ENCODE measurements at places on chromosomes 13 and 19.

GRCh38 chr19:38255383-38256014 lies 675 bp downstream of the PPP1R14A start:
- no peak for DNase-seq

DNA sequence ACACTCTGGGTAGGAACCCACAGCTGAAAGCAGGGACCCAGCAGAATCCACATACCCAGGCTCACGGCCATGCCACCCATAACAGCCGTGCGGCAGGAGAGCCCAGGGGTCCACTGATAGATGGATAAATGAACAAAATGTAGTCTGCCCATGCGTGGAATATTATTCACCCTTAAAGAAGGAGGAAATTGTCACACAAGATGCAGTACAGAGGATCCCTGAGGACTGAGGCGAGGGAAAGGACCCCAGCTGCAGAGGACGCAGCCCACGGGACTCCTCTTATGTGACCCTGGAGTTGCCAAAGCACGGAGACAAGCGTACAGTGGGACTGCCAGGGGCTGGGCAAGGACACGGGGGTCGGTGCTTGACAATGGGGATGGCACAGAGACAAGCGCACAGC lies 10.7 kb downstream of the GRTP1 start:
- no peak for DNase-seq

DNA sequence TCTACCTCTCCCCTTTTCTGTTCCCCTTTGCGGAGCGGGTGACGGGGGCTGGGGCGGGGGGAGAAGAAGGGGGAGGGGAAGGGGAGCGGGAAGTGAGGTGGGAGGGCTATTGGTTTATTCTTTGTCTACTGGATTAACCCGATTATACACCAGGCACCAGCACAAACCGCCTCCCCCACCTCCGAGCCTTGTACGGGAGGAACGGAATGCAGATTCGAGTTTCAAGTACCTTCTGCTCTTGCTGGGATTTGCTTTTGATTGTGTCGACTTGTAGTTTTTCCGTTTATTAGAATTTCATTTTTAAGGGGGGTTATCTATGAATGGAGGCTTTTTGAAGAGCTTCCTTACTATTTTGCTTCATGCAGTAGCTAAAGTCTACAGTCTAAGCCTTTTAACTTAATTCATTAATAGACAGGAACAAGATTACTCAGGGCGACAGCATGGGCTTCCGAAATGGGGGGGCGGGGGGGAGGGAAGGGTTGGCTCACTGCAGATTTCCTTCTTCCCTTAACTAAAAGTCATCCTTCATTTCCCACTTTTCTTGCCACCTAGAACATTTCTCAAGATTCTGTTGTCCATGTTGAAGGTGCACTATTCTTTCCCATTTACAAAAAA lies 937 bp upstream of the SPRY2 start:
- no peak for DNase-seq

DNA sequence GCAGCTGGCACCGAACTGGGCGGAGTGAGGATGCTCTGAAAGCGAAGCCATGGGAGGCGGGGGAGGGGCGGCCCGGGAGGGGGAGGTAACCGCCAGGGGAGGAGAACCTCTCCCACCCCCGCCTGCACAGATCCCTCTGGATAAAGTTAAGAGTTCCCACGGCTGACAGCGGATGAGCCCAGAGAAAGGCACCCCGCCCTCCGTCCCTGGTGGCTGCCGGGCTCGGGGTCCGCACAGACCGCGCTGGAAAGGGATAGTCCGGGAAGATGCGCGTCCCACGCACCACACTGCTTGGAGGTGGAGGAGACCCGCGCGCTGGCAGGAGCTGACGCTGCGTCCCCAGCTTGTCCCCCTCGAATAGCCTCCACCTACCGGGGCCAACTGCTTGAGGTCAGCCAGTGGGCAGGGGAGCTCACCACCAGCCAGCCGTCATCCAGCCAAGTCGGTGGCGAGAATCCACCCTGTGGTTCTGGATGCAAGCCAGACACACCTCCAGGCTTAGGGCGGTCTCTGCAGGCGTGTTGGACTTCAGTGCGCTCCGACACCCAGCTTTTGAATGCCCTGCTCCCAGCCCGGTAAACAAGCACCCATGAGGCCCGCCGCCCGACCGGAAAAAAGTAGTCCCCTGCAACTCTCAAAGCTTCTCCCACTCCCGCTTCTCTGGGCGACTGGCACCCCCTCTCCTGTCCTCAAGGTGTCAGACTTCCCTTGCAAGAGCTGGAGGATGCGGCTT lies at the start of gene TRPC4:
Gene TRPC4, minus strand, starts transcription at position 17 of the 733 bp plus-strand sequence. CDS start 86,439 bp downstream, outside the sequence.
- no peak for DNase-seq

- no peak for DNase-seq
Measured at GRCh38 chr19:57719901-57720519, 7.4 kb downstream of the ZNF671 start.

GRCh38 chr13:46386392-46387063 lies 524 bp downstream of the RUBCNL start:
- DNase-seq, result no peak

GRCh38 chr19:23415034-23415433 lies 19.8 kb upstream of the ZNF91 start:
- DNase-seq, result no peak

DNA sequence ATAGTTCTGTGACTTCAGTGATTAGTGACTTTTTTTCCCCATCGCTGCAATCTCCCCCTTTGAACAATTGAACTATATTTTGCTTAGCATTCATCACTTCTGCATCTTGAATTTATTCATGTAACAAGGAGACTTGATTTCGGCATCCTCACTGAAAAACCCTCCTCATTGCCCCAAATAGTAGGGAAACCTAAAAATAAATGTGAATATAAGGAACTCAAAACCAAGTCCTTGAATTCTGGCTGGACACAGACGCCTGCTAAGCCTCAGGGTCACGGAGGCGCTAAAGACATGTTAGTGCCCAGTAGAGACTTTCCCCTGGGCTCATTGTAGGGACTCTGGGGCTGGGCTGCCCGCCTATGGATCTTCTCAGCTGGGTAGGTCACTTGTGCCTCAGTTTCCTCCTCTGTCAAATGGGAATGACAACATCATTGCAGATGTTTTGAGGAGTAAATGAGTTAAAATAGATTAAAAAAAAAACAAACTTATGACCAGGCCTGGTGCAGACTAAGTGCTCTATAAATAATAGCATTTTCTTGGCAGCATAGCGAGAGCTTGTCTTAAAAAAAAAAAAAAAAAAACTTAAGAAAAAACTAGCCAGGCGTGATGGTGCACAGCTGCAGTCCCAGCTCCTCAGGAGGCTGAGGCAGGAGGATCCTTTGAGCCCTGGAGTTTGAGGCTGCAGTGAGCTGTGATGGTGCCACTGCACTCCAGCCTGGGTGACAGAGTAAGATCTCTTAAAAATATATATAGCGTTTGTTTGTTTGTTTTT lies 1.8 kb upstream of the ADGRE5 start:
- no peak for DNase-seq
